Thoracic aorta (tissue), 2 donors: ENCODE measurements at places on chromosomes 2 and 18. TPM values are rescaled to one million over a fixed set of nuclear protein-coding genes. Genes with fewer than 3 reads are reported as not detected.
A peak's percentile ranks its signal among the peaks of the same experiment; 100 is the strongest.

- no peak overlapping the region for H3K4me3 ChIP-seq
- no peak for DNase-seq
- H3K27me3 ChIP-seq, result no peaks in the 10 kb centered on the region
- H3K36me3 ChIP-seq, result no peaks in the 10 kb centered on the region
- peak overlapping the region; percentile 20 for H3K27ac ChIP-seq
Measured at GRCh38 chr18:32437100-32437834, 33.4 kb downstream of the GAREM1 start.

DNA sequence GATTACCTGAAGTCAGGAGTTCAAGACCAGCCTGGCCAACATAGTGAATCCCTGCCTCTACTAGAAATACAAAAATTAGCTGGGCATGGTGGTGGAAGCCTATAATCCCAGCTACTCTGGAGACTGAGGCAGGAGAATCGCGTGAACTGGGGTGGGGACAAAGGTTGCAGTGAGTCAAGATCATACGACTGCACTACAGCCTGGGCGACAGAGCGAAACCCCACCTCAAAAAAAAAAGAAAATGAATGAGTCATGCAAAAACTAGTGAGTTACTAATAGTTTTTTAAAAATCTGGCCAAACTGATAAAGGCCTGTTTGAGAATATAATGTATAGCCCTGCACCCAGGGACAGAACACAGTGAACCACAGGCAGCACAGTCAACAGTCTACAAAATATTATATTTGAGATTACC lies 17.5 kb downstream of the AFG3L2 start:
- H3K27me3 ChIP-seq, result no peaks in the 10 kb centered on the region
- no peak for DNase-seq
- H3K4me1 ChIP-seq, result no peaks in the 10 kb centered on the region
- H3K4me3 ChIP-seq, result no peak overlapping the region

DNA sequence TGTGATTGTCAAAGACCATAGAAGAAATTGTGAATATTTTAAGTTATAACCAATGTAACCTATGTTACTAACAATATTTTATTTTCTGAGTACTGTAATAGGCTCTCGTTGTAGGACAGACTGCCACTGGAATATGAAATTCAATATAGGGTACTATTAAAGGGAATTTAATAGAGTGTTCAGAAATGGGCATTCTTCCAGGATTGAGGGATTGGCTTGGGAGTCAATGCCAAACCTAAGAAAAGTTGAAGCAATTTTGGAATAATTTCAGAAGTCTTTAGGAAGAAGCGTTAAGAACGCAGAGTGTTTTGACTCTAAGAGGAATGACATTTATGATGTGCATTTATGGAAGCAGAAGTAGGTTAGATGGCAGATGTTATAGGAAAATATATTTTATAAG lies 79.0 kb downstream of the ACVR2A start:
- peaks cover 9% of the 10 kb centered on the region for H3K4me1 ChIP-seq
- no peak overlapping the region for H3K27ac ChIP-seq
- DNase-seq, result no peak
- peaks cover 7% of the 10 kb centered on the region for H3K36me3 ChIP-seq

Gene MARCHF4
- total RNA-seq, result 0.14 TPM
